Stimulated activated CD4-positive, alpha-beta T cell treated with anti-CD3 and anti-CD28 coated beads, Interleukin-2, amount 100 ng/mL, for 4 hours (primary cell): ENCODE measurements at places on chromosomes 11 and 22.

GRCh38 chr22:37713761-37714160 lies 16.9 kb downstream of the TRIOBP start:
- no peak for DNase-seq

GRCh38 chr11:14327116-14327515 lies 31.9 kb downstream of the RRAS2 start:
- no peak for DNase-seq

DNA sequence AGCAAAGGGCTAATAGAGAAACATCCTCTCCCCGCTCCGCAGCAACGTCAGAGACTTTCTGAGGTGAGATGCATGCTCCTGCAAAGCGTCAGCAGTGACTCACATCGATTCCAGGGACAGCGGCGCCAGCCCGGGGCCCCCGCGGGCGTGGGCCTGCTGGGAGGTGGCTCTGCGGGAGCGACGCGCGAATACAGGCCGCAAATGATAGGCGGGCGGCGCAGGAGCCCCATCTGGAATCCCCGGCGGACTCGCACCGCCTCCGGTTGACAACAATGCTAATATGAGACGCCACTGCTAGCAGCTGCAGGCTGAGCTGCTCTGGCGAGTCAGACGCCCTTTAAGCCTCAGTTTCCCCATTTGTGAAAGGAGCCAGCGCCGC lies 557 bp downstream of the RANGAP1 start:
- DNase-seq, result peak; percentile 88

- DNase-seq, result no peak
Measured at GRCh38 chr11:123718063-123718462, 23.4 kb downstream of the ZNF202 start.

- no peak for DNase-seq
Measured at GRCh38 chr11:65492637-65493366, 6.0 kb upstream of the MALAT1 start.

DNA sequence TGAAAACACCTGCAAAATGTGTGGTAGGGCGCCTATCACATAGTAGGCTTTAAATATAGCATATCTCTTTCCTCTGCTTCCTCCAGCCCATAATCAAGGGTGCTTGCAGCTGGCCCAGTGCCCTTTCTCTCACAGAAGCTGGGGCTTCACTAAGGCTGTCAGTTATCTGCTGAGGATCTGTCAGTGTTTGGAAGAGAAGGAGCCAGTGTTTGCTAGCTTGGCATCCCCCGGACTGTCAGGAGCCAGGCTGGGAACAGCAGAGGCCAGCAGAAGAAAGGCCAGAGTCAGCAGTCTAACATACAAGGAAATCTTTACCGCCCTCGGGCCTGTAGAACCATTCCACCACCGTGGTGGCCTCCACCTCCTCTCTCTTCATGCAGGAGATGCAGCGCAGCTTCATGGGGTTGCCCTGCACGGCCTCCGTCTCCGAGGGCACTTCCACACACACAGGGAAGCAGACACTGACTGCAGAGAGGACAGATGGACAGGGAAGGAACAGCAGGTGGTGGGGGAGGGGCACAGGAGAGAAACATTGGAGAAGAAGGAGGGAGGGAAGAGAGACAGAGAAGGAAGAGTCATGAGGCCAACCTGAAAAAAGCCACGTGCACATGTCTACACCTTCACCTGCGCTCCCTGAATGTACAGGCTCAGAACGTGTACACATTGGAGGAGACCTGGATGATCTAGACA lies 9.0 kb downstream of the SCN3B start:
- DNase-seq, result no peak

GRCh38 chr11:73164803-73165540 lies 22.9 kb upstream of the FCHSD2 start:
- no peak for DNase-seq

DNA sequence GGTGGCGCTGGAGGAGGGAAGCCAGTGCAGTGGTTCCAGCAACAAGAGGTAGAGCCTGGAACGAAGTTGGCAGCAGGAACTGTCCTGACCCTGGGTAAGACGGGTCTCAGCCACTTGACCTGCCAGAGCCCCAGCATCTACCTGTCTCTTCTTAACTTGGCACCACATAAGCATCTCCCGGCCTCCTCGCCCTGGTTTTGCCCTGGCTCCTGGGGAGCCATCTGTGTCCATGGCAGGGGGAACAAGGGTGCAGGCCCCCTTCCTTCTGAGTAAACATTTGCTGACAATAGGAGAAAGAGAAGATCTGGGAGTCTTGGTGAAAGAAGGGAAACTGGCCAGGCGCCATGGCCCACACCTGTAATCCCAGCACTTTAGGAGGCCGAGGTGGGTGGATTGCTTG lies 12.8 kb downstream of the P2RY2 start:
- no peak for DNase-seq

DNA sequence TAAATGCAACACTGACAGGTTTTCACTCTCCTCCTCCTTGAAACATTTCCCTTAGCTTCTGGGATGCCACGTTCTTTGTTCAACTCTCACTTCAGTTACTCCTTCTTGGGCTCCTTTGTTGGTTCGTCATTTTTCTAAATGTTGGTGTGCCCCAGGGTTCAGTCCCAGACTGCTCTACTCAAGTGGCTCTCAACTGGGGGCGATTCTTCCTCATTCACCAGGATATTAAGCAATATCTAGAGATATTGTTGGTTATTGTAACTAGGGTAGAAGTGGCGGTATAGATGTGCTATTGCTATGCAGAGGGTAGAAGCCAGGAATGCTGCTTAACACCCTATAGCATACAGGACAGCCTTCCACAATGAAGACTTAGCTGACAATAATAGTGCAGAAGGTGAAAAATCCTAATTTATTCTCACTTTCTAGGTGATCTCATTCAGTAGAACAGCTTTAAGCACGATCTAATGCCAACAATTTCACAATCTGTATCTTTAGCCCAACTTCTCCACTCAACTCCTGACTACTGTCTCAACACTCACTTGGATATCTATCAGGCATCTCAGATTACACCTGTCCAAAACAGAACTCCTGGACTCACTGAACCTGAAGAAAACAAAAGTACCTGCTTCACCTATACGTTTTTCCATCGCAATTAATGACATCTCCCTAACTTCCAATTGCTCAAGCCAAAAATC lies 4.6 kb downstream of the NUP160 start:
- DNase-seq, result no peak

GRCh38 chr11:108929241-108929640 lies 264.4 kb downstream of the DDX10 start:
- DNase-seq, result no peak

GRCh38 chr11:127939000-127939399 lies 648.4 kb downstream of the ETS1 start:
- no peak for DNase-seq

- DNase-seq, result no peak
Measured at GRCh38 chr22:43473441-43473840, 61.6 kb downstream of the MPPED1 start.

DNA sequence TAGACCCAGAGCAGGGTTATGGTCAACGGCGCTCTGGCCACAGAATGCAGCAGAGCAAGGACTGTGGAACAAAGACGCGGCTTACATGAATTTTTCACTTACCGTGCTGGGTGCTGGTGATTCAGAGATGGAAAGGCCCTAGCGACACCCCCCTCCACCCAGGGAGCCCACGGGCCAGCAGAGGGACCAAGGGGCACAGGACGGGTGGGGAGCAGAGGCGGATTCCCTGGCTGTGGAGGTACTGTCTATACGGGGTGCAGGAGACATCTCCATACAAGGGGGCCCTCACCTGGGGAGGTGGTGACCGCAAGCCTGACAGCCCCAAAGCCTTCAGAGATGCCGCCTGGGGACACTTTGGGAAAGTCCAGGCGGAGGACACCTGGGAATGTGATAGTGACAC lies 1.1 kb upstream of the SEPTIN5 start:
- DNase-seq, result no peak

- no peak for DNase-seq
Measured at GRCh38 chr22:50585238-50585637, 2.6 kb upstream of the CHKB start.

DNA sequence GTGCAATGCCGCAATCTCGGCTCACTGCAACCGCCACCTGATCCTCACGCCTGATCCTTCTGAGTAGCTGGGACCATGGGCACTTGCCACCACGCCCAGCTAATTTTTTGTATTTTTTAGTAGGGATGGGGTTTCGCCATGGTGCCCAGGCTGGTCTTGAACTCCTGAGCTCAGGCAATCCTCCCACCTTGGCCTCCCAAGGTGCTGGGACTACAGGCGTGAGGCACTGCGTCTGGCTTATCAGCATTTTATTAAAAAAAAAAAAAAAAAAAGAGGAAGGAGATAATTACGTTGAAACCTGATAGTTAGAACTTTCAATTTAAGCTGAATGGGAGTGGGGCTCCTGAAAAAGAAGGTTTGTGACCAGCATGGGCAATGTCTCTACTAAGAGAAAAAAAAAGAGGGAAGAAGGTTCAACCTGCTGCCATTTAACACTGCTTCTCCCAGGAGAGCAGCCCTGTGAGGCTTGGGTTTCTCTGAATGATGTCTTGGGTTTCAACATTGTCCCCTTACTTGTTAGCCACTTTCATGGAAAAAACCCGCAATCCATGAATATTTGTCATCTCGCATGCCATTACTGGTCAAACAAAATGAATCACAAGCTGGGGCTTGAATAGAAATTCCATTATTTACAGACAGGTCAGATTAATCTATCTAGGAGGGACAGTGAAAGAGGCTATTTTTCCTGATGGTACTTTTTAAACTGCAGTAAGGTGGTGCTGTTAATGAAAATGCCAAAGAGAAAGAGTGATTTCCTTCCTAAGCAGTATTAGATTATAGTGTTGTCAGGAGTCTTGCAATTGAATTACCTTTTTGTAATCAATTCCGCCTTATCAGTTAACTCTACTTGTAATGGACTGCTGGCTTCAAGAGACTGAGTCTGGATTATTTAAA lies 72.5 kb downstream of the PACS1 start:
- no peak for DNase-seq

- no peak for DNase-seq
Measured at GRCh38 chr11:112751329-112751728, 209.9 kb upstream of the NCAM1 start.

DNA sequence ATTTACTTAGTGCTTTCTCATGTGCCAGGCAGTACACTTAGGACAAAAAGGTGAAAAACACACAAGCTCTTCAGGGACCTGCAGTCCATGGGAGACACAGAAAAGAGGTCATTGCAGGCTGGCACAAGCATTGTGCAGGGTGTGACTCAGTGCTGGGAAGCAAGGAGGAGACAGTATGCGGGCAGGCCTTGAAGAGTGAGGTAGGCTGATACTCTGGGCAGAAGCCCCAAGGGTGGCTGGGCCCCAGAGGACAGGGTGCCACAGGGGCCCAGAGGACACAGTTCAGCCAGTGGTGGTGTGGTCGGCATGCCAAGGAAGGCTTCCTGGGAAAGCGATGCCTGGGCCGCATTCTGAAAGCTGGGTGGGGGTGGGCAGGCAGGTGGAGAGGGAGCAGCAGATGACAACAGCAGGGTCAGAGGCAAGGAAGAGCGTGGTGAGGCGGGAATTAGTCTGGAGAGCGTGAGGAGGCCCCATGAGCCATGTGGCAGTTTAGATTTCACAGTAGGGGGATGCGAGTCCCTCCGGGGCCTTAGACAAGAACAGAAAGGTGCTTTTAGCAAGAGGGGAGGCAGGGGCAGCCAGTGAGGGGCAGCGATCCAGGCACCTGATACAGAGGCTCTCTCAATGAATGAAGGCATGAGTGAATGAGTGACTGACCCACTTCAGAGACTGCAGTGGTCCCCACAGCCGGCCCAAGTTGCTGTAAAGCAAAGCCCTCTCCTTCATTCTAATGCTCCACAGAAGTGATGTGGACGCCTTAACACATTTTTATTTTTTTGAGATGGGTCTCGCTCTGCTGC lies 6.8 kb downstream of the C11orf24 start:
- DNase-seq, result no peak

DNA sequence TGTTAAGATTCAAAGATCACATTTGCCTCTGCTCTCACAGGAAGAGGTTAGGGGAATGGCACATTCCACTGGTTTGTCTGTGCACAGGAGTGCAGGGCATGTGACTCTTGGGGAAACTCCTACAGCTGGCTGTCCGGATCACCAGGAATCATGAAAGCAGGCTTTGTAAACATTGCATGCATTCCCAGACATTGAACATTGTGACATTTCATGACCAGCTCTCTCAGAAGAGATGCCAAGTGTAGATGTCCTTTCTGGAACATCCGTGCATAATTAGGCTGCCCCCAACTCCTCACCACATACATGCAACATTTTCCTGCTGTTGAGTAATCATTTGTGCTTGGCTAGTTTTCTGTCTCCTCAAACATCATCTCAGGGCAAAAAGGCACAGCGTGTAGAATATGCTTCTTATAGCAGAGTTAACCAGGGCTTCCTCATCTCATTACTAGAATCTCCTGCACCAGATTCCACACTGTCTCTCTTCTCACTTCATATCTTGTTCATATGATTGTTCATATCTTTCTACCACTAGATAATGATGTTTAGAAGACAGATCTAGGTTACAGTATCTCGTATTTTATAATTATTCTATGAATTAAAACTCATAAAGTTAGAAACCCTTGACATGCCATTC lies 694.7 kb downstream of the NTM start:
- no peak for DNase-seq

- DNase-seq, result no peak
Measured at GRCh38 chr11:119791701-119792151, 62.7 kb upstream of the NECTIN1 start.

- no peak for DNase-seq
Measured at GRCh38 chr11:43943931-43944751, 1.7 kb downstream of the C11orf96 start.

DNA sequence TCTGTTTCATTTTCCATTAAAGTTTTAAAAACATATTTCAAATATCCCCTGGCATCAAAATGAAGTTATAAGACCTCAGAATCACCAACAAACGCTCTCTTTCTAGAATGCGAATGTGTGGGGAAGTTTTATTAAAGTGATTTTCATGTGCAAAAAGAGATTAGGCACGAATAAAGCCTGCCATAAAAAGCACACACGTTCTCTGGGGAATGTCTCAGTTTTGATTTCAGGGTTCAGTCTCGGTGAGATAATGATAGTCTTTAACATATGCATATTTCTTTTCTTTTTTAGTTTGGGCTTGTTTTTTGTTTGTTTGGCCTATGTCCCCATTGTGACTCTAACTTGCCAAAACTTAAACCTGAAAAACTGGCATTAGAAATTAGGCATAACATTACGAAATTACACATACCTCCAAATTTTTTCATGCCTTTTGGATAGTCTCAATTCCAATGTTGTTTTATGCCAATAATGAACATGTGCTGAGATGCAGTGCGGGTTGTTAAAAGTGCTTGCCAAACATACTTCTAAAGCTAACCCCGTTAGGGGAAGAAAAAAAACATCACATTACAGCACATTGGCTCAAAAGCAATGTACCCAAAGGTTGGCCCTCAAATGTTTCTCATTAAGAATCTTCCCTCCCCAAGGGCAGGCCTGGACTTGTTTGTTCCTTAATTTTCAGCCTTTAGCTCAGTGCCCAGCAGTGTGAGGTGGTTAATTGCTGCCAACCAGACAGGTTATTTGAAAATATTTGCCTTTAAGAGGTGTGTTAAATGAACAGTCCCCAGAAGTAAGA lies 33.2 kb upstream of the FBLN1 start:
- DNase-seq, result no peak

DNA sequence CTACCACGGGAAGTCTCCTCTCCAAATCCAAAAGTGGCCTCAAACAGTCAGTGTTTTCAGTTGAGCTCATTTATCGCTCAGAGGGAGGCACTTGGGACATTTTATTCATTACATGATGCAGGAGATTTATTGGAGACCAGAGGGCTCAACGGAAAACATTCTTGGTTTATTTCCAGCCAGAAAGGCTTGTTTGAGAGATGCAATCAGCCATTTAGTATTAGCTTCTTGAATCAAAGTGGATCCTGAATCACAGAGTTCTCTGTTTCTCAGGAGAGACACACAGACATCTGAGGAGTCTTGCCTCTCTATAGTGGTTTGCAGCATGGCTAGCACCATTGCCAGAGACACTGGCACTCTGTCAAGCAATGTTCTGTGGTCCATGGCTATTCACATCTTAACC lies 31.5 kb downstream of the CD44 start:
- DNase-seq, result no peak

- no peak for DNase-seq
Measured at GRCh38 chr22:20750461-20751184, 23.3 kb upstream of the SERPIND1 start.
